RWPE2 (cell line): ENCODE measurements at places on chromosomes 1 and 21.

DNA sequence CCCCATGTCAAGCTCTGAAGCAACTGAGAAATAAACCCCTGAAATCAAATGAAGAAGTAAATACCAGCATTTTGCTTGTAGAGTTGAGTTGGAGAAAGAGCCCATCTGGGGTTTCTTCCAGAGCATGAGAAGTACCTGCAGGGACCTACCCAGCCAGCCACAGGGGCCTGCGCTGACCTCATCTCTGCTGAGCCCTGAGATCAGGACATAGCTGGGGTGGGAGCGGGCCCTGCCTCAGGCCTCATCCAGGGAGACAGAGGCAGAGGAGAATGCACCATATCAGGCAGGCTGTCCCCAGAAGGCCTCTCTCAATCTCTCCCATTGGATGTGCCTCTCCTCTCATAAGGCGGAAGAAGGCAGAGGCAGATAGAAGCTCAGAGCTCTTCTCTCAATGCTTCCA, 27.6 kb downstream of the RUNX1 start:
- DNase-seq: no peak

DNA sequence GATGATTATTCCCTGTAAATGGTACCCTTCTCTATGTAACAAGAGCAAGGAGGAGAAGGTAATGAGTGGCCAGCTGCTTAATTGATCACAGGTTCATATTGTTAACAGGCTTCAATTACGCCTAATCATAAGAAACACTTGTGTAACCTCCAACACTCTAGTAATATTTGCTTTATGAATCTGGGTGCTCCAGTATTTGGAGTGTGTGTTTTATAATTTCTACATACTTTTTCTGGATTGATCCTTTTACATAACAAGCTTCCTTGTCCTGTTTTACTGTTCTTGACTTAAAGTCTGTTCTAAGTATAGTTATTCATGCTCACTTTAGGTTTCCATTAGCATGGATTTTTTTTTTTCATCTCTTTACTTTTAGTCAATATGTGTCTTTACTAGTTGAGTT, 984.2 kb downstream of the AMY1C start:
- no peak for DNase-seq

- no peak for DNase-seq
Observed at GRCh38 chr1:67226688-67227087, 60.4 kb downstream of the IL23R start.

DNA sequence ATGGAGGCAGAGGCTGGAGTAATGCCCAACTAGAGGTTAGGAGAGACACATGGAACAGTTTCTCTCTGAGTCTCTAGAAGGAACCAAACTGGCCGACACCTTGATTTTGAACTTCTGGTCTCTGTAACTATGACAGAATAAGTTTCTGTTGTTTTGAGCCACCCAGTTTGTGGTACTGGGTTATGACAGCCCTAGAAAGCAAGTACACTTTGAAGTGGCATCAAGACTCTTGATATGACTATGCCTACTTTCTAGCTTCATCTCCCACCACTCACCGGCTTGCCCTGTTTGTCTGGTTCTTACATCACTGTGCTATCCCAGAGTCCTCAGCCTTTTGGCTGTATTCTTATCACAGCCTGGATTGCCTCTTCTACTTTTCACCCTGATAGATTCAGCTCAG, 230.3 kb upstream of the USP24 start:
- no peak for DNase-seq

DNA sequence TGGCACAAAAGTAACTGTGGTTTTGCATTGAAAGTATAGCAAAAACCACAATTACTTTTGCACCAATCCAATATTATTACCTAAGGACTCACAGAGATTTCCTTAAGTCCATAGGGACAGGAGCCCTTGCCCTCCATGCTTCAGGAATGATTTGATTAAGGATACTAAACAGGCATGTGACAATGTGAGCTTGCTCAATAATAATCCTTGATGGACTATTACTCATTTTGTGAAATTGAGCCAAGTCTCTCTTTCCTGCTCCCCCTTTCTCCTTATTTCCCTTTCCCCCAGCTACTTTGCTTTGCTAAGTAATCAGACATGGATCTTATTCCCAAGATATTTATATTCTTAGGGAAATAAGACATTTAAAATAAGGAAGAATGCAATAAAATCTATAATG, 21.6 kb upstream of the RGL1 start:
- no peak for DNase-seq

GRCh38 chr1:204325944-204326343, 33.8 kb downstream of the PLEKHA6 start:
- DNase-seq: no peak

- DNase-seq: no peak
Observed at GRCh38 chr1:160082487-160082886, 1.1 kb downstream of the KCNJ9 start.

- DNase-seq: no peak
Observed at GRCh38 chr1:36397083-36397377, 678 bp downstream of the LSM10 start.

DNA sequence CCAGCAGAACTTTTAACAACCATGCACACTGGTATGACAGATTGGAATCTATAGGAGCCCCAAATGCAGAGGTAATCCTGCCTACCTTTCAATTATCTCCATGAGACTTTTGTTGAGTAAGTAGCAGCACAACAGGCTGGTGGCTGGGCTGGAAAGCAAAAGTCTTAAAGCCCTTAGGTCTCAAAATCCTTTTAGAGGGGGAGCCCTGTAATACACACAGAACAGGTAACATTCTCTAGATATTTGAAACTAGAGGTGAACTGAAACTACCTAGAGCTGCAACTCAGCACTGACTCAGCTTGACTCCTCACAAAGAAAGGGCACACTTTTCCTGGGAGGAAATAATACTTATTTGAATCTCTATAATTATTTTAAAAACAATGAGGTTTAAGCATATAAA, 71.5 kb downstream of the CLCA4 start:
- DNase-seq: no peak
